SJCRH30 (cell line): ENCODE measurements at places on chromosomes 6 and 20. TPM values are rescaled to one million over a fixed set of nuclear protein-coding genes. Genes with fewer than 3 reads are reported as not detected.

HS3ST5 gene
- 0.55 and 0.56 TPM in 2 replicates for total RNA-seq

DNA sequence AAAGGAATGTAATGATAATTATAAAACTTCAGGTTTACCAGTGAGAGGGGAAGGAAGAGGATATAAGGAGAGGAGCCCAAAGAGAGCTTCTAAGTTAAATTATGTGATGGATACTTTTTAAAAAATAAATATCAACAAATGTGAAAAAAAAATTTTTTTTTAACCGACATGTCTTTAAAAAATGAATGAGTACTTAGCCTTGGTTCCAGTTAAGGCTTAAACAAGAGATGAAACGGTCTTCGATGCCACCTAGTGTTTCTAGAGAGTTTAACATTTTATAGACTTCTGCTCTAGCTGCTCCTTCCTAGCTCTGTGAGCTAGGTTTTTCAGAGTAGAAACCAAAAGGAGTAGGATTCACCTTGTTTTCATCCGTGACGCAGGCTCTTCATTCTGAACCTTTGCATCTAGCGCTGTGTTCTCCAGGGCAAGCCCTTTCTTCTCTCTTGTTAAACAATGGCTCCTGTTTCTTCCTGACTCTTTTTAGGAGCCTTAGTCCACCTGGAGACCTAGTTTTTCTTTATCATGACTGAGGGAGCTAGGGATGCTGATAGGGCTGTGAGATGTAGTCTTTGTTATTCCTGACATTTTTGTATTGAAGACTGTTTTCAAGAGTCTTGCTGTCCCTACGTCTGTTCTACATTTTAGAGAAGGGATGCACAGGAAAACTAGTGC is 42.4 kb upstream of the GNRH2 start:
- no peak for DNase-seq

GRCh38 chr6:12729467-12729866 is 12.9 kb downstream of the PHACTR1 start:
- DNase-seq, result no peak

FRS3 gene
- total RNA-seq, result 2.6 TPM in 2 replicates

PNPLA1 gene
- not detected in 2 replicates for total RNA-seq

GRCh38 chr20:10800288-10800687 is 126.5 kb upstream of the JAG1 start:
- DNase-seq, result no peak

GRCh38 chr20:33490023-33490933 is at the start of gene CBFA2T2:
Gene CBFA2T2, plus strand, starts transcription at chr20:33490096. Its CDS starts 172 bp downstream, at chr20:33490268.
- DNase-seq, result no peak

DNA sequence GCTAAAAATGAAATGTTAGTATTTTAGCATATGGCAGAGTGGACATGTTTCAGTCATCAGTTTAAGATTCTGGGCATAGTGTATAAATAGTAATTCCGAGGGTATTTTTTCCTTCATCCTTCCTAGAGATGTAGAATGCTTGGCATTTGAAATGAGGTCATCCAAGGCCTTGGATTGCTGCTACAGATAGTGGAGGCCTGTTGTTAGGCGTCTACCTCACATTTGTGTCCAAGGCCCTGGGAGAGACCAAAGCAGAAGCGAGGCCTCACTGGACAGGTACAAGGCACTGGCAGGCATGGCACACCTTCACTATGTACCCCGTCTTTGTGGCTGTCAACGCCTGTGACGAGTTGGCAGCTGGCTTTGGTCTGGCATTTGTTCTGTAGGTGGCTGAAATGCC is 58.0 kb downstream of the DTD1 start:
- no peak for DNase-seq

GRCh38 chr6:151376440-151376839 is 14.9 kb downstream of the ZBTB2 start:
- DNase-seq, result no peak

DNA sequence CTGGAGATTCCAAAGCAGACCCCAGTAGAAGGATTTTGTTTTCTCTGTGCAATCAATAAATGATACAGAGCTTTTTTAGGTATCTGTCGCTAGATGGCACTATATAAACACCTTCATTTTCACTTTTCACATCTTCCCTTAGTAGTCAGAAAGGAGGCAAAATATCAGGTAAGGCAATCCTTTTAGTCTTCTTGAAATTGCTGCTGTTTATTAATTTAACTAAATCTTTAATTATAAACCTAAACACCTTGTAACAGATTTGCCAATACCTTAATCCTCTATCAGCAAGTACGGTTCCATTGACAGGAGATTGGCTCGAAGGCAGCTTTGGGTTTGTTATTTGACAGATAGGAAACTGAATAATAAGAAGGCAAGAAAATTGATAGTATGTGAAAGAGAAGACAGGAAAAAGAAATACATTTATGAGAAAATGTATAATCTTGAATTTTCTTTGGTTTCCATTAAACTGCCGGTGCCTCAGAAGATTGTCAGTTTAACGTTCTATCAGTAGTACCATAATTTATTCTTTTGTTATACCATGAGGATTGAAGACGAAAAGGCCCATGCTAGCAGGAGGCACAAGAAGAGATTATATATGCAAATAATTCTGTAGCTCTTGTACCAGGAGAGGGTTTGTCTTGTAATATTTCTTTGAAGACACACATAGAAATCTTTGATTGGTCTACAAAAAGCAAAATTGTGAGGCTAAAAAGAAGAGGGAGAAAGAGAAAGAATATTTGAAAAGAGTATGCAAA is 23.5 kb upstream of the IBTK start:
- no peak for DNase-seq

DNA sequence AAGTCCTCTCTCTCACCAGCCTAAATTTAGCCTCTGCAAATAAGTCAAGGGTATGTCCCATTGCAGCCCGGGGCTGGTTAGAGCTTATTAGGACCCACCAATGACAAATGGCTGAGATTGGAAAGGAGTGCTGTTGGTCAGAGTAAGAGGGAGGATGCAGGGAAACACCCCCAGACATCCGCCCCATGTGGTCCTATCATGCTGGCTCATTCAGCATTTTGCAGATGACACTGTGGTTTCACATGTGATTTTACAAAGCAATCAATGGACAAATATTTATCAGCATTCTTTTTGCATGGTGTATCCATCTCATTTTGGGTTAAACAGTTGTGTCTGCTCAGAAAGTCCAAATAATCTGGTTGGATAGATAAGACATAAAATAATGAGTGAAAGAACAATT is 152.2 kb upstream of the EXOC2 start:
- no peak for DNase-seq

DNA sequence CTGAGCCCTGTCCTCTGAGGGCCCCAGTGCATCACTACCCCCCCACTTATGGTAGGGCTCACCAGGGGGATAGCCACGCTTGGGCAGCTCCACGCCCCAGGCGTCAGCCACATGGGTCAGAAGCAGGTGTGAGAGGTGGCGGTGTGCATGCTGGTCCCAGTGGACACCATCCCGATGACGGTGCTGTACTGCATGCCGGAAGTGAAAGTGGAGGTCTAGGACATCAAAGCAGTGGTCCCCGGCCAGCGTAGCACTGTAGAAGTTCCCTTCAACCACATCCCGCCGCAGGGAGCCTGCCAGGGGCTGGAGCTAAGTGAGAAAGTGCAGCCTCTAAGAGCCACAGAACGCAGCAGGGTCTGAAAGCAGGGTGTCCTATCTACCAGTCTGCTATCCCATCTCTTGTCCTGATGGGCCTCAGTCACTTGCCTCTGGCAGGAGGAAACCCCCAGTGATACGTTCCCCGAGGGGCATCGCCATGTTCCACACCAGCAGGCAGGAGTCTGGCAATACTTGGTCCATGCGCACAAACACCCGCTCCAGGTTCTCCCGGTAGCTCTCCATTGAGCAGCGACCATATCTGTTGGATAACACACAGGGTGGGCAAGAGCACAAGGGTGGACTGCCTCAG is 2.2 kb downstream of the PCED1A start:
- no peak for DNase-seq

DNA sequence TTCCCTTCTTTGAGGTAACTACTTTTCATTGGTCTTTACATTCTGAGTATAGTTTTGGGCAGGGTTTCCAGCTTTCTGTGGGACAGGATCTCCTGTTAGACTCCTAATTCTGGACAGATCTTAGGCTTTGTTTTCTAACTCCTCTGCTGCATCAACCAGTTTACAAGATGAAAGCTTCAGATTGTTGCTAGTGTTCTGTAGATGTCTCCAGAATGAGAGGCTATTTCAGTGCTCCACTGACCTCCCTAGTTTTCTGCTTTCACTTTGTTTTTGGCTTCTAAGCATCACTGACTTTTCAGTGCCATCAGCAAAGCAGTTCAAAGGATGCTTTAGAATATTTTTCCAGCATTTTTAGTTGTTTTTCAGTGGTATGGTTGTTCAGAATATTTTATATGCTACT is 101.4 kb downstream of the LIN28B start:
- no peak for DNase-seq

PLAGL2 gene
- total RNA-seq, result 19.7 and 21.5 TPM in 2 replicates

GTSF1L gene
- not detected in 2 replicates for total RNA-seq

DNA sequence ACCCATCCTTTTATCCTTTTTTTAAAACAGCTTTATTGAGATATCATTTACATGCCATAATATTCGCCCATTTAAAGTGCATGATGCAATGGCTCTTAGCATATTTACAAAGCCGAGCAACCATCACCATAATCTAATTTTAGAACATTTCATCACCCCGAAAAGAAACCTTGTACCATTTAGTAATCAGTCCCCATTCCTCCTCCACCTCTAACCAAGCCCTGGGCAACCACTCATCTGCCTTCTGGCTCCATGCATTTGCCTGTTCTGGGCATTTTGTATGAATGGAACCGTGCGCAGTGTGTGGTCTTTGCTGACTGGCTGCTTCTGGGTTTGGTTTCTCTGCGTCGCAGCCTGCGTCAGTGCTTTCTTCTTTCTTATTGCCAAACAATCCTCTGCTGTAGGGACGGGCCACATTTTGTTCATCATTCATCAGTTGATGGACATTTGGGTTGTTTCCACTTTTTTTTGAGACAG is 10.2 kb upstream of the EEF1A2 start:
- DNase-seq, result no peak

GRCh38 chr6:87122477-87122876 is 27.6 kb upstream of the CGA start:
- no peak for DNase-seq

MLN gene
- not detected in 2 replicates for total RNA-seq

CAPN11 gene
- total RNA-seq, result 0.20 and 0.97 TPM in 2 replicates

GRCh38 chr20:11553603-11554002 is 364.1 kb upstream of the BTBD3 start:
- DNase-seq, result no peak

DNA sequence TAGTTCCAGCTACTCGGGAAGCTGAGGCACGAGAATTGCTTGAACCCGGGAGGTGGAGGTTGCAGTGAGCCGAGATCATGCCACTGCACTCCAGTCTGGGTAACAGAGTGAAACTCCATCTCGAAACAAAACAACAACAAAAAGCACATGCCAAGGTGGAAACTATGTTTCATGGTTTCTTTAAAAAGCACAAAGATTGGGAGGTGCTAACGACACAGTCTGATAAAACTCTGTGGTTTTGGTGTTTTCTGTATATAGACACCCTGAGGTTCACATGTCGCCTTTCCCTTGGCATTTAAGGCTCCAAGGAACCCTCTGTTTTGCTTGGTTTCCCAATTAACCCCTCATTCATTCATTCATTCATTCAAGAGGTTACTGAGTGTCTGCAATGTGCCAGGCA is 253.4 kb upstream of the SULF2 start:
- DNase-seq, result no peak

DNA sequence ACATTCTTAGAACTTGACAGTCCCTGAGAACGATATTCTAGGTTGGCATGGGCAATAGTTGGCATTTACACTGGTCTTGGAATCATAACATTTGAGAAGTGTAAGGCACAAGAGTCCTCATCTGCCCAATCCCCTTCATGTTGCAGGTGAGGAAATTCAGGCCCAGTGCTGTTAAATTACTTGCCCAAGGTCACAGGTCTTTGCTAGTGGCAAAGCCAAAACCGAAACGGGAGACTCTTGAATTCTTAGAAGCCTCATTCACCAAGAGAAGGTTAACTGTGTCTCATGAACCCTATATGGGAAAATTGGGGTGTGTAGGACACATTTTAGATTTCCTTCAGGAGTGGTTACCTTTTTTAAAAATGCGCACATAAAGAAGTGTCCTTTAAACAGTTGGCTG is 7.2 kb downstream of the E2F3 start:
- no peak for DNase-seq

- no peak for DNase-seq
These were observed 382.5 kb downstream of the EPHA7 start for GRCh38 chr6:93036835-93037234.

DNA sequence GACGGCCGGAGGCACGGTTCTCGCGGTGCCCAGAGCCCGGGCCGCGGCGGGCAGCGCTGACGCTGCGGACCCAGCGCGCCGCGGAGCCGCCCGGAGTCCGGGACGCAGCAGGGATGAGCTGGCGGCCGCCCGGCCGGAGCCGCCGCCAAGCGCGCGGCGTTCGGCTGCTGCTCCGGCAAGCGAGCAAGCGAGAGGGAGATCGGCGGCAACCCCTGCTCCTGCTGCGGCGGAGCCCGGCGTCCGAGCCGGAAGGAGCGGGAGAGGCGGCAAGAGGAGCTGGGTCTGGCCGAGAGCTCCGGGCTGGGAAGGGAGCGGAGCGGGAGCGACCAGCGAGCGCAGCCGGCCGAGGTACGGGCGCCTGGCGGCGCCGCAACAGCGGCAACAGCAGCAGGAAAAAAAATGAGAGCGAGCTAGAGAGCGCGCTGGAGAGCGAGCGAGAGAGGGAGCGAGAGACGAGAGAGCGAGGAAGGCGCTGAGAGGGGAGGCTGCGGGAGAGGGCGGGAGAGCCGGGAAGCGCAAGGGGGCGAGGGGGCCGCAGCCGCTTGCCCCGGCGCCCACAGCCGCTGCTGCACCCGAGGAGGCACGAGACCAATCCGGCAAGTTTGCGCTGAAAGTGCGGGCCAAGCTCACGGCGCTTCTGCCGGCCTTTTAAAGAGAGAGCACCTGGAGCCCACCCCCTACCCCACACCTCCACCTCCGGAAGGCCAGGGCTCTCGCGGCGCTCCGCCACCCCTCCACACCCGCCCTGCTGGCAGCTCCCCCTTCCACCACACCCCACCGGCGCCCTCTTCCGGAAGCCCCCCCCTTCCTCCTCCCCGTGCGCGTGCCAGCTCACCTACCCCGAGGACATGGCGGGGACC is 496 bp downstream of the GRM4 start:
- no peak for DNase-seq

- no peak for DNase-seq
These were observed 969.1 kb upstream of the DEFB115 start for GRCh38 chr20:30288346-30288745.

DNA sequence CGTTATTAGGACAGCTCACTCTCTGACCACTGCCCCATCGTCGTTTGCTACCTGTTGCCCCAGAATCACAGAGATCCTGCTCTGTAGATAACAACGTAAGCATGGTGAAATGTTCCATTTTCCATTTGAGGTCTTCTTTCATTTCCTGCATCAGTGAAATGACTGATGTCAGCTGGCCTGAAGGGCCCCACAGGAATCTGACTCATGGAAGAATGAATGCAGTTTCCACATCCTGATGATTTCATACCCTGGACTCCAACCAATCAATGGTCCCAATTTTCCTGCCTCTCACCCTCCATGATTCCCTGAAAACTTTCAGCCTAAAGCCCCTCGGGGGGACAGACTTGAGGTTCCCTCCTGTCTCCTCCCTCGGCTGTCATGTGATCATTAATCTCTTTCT is 394.4 kb upstream of the CDH4 start:
- DNase-seq, result no peak

GRCh38 chr20:63009988-63010769 is 3.4 kb upstream of the BHLHE23 start:
- DNase-seq, result peak; percentile 96

RGS17 gene
- total RNA-seq, result 13.6 and 15.5 TPM in 2 replicates

SMOC2 gene
- not detected in 2 replicates for total RNA-seq

- no peak for DNase-seq
These were observed 18.0 kb upstream of the LSM14B start for GRCh38 chr20:62104234-62104789.

GRCh38 chr6:33771146-33772081 is 17.5 kb downstream of the LEMD2 start:
- DNase-seq, result peak; percentile 91

- no peak for DNase-seq
These were observed 33.8 kb downstream of the TBC1D7 start for GRCh38 chr6:13294499-13295069.
